Posterior cingulate gyrus (tissue), 11 donors: ENCODE measurements at places on chromosomes 7 and 10.

GRCh38 chr7:156347132-156347531 is 293.4 kb upstream of the RNF32 start:
- no peak for DNase-seq

DNA sequence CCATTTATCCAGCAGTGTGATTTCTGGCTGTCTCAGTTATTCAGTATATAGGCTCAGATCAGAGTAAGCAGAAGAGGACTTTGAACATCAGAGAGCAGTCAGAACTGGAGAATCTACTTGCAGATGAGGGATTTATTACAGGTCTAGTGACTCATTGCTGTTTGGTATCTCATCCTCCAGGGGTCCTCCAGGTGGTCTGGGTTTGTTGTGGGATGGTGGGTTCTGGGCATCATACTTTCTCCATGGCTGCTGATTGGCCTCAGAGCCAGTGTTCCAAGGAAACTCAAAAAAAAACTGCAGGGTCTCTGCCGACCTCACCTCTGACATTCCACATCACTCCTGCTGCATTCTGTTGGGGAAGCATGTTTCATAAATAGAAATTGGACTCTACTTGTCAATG is 214.8 kb downstream of the CNTNAP2 start:
- DNase-seq: no peak

- no peak for DNase-seq
Measured at GRCh38 chr7:142405122-142405765, 147.4 kb upstream of the PRSS58 start.

- no peak for DNase-seq
Measured at GRCh38 chr10:124616040-124616835, 127.9 kb downstream of the FAM53B start.

DNA sequence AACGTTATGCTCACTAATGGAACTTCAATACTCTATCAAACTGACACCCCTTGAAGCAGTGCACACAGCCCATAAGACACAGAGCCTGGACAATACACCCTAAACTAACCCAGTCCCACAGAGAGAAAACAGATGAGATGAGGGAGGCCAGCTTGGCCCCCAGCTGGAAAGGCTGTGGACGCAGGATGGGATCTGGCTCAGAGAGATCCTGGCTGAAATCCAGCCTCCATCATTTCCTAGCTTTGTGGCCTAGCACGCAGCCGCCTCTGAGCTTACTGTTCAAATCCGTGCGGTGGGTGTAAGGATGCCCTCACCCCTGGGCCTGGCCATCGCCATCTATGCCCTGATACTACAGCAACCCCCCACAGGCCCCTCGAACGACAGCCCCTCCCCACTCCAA is 32.7 kb downstream of the SNX8 start:
- DNase-seq: no peak

DNA sequence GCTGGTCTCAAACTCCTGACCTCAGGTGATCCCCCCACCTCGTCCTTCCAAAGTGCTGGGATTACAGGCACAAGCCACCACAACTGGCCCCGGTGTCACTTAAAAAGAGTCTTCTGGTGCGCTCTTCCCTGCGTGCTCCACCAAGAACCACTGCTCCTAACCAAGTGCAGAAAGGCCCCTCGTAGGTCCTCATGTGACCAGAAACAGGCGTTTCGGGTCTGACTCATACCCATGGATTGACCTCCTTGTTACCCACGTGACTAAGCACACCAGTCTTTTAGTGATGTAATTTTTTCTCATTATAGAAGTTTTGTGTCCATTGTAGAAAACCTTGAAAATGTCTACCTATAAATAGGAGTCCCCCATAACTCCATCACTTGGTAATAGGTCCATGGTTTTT is 13.9 kb downstream of the FKBP6 start:
- DNase-seq: no peak

GRCh38 chr7:123437447-123437995 is 96.9 kb downstream of the IQUB start:
- no peak for DNase-seq

- no peak for DNase-seq
Measured at GRCh38 chr7:7966141-7966734, 2.4 kb upstream of the GLCCI1 start.

GRCh38 chr10:124253006-124253405 is 159.6 kb upstream of the CHST15 start:
- DNase-seq: no peak

GRCh38 chr10:88850712-88851111 is 932 bp downstream of the ANKRD22 start:
- DNase-seq: no peak

GRCh38 chr7:97015756-97016380 is 8.8 kb downstream of the DLX5 start:
- DNase-seq: no peak

DNA sequence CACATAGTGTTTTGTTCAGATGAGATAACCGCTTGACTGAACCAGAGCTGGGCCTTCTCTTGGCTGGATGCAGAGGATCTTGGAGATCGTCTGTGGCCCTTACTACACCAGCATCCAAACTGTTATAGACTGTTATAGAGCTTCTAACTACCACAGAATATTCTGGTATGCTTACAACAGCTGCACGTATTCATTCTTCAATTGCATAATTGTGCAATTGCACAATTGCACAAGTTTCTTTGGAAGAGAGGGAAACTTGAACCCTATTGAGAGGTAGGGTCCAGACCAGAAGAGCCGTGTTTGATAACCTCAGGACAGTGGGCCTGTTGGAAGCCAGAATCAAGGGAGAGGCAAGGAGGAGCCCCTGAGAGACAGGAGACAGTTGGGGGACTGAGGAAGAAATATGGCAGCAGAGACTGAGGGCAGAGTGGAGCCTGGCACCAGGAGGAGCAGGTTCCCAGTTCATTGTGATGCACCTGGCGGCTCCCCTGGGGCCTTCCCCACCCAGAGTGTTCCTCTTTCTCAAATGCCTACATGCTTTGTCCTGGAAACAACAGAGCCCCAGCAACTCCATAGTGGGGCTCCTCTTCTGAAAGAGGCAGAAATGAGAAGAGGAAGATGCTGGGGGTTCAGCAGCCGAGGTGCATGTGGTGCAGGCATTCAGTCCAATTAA is 64.1 kb downstream of the PTPRZ1 start:
- DNase-seq: no peak

GRCh38 chr10:61821693-61822092 is 79.8 kb upstream of the ARID5B start:
- DNase-seq: no peak

GRCh38 chr10:74006269-74006668 is 8.4 kb downstream of the VCL start:
- no peak for DNase-seq

- no peak for DNase-seq
Measured at GRCh38 chr10:48900371-48900801, 39.3 kb downstream of the LRRC18 start.
